ENCODE measurements at places on chromosomes 2 and 18.

DNA sequence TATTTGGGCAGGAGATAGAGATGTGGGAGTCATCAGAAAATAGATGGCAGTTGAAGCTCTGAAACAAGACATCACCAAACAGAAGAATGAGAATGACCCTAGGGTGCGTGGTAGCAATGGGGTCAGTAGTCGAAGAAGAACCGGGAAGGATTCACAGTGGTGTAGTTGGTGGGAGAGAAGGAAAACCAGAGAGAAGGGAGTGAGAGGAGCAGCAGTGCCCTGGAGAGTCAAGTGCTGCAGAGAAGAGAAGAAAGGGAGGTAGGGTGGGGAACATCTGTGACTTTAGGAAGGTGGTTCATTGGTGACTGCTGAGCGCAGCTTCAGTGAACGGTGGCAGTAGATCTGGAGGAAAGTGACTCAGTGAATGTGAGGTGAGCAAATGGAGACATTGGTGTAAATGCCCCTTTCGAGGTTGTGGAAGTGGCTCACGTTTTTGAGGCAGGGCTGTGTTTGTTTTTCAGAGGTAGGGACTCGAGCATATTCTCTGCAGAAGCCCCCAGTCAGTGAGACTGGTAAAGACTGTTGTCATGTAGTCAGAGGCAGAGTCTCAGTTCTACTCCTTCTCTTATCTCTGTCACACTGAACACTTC is 36.4 kb downstream of the CDC42EP3 start:
- DNase-seq, result no peak

GRCh38 chr2:3571284-3571683 is 3.8 kb upstream of the RPS7 start:
- no peak for DNase-seq

DNA sequence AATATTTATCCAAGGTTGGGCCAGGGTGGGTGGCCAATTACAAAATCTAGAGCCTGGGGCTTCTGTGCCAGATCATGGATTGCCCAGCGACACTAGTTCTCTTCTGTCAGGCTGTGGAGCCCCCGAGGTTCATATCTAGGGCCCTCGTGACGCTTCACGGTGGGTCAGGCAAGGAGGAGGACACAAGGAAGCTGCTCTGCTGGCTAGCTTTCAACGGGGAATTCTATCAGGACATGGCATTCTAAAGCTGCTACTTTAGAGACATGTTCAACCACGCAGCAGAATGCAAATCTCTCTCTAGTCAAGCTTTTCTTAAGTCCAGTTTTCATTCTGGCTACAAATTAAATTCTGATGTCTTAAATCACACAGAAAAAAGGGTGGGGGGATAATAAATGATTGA is 180.2 kb downstream of the THADA start:
- DNase-seq, result no peak

DNA sequence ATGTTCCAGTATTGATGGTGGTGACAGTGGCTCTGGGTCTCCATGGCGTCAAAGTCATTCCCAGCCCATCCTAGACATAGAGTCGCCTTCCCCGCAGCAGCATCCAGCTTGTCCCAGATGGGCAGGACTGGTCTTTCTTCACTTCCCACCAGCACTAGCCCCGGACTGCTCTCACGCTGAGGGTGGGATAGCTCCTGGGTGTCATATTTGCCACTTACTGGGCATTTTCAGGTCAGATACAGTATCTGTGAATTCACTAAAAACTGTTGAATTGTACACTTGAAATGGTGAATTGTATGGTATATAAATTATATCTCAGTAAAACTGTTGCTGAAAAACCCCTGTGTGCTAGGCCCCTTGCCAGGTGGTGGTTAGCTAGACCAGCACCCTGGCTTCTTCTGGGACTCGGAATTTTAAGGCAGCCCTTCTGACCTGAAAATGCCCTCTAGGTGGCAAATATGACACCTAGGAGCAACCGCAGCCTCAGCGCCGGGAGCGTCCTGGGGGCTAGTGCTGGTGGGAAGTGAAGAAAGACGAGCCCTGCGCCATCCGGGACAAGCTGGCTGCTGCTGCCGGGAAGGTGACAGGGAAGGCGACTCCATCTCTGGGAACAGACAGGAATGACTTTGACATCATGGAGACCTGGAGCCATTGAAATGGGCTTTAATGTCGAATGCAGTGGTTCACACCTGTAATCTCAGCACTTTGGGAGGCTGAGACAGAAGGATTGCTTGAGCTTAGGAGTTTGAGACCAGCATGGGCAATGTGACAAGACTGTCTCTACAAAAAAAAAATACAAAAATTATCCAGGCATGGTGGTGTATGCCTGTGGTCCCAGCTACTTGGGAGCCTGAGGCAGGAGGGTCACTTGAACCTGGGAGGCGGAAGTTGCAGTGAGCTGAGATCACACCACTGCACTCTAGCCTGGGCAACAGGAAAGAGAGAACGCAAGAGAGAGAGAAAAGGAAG is 56.2 kb downstream of the DDX1 start:
- DNase-seq, result no peak

GRCh38 chr2:235263205-235264120 is 230.4 kb upstream of the AGAP1 start:
- peak; percentile 32 for DNase-seq

DNA sequence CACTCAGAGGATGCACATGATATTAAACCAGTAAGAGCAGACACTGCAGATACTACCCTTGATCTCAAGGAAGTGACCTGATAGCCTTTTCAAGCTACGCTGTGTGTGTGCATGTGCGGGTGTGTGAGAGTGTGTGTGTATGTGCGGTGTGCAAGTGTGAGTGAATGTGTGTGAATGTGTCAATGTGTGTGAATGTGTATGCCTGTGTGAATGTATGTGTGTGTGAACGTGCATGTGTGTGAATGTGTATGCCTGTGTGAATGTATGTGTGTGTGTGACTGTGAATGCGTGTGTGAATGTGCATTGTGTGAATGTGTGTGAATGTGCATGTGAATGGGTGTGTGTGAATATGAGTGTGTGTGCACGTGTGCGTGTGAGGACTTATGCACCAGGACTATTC is 53.8 kb downstream of the KCNG2 start:
- no peak for DNase-seq

Data from SHP77 (cell line).